ENCODE measurements at places on chromosomes 3 and 15.

GRCh38 chr3:58617338-58617761, 40.2 kb upstream of the FAM107A start:
- DNase-seq, result no peak

DNA sequence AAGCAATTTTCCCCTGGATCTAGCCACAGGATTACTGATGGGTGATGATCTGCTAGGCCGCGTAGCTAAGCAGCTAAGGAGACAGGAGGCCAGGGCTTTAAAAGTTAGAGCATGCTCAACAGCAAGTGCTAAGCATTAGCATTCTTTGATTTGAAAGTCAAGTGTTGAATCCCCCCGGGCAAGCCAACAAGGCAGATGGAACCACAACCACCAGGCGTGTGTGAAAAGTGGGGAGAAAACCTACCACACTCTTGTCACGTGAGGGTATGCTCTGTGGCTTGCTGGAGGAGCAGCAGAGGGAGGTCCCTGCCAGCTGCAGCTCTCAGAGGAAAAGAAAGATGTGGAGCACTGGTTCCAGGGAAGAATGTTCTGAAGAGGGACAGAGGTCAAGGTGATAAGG, 20.9 kb downstream of the SLC51A start:
- DNase-seq, result no peak

GRCh38 chr3:196275126-196275525, 12.4 kb downstream of the PCYT1A start:
- DNase-seq, result no peak

GRCh38 chr3:176174060-176174459, 1023.2 kb downstream of the TBL1XR1 start:
- no peak for DNase-seq

DNA sequence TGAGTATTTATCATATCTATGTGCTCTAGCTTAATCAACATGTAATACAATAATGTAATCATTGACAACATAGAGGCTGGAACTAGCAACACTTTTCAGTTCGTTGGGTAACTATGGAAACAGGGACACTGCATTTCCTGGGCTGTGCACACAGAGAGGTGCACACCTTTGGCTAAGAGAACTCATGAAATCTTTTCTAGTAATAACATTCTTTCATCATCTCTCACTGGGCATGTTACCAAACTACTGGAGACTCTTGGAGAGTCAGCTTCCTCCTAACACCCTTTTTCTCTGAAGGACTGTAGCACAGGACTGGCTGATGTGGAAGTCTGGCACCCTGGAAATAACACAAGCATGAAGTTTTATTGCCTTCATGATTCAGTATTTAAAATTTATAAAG, 135.6 kb downstream of the KCNMB2 start:
- DNase-seq, result no peak

GRCh38 chr3:177594096-177594495, 396.8 kb upstream of the TBL1XR1 start:
- DNase-seq, result no peak

Data from amniotic stem cell (primary cell).